ENCODE measurements at places on chromosomes 4 and X.

- DNase-seq: no peak
These were observed 54.9 kb downstream of the STOX2 start for GRCh38 chr4:183960046-183960420.

DNA sequence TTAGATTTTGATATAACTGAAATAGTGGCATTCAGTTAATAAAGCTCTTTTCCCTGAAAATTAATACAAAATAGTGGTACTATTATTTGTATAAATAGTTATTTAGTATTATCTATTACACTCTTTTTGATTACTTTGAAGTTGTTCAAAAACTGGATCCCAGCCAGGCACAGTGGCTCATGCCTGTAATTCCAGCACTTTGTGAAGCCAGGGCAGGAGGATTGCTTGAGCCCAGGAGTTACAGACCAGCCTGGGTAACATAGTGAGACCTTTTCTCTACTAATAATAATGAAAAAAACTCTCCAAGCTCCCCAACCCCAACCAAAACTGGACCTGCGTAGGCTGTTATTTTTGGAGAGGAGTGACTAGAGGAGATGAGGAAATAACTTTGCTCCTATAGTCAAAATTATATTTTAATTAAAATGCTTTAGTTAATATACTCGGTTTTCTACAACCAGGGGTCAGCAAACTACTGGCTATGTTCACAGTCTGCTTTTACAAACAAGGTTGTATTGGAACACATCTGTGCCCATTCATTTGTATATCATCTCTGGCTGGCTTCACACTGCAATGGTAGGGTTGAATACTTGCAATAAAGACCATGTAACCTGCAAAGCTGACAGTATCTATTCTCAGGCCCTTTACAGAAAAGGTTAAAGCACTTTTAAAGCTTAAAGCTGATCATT is 27.6 kb downstream of the GUCY1A1 start:
- no peak for DNase-seq

- DNase-seq: no peak
These were observed 480 bp downstream of the USP46 start for GRCh38 chr4:52658641-52659000.

GRCh38 chrX:148417934-148418333 is 82.5 kb upstream of the AFF2 start:
- DNase-seq: no peak

GRCh38 chrX:44989995-44990770 is 117.2 kb downstream of the KDM6A start:
- DNase-seq: no peak

GRCh38 chr4:24433515-24434214 is 150.7 kb downstream of the DHX15 start:
- no peak for DNase-seq

DNA sequence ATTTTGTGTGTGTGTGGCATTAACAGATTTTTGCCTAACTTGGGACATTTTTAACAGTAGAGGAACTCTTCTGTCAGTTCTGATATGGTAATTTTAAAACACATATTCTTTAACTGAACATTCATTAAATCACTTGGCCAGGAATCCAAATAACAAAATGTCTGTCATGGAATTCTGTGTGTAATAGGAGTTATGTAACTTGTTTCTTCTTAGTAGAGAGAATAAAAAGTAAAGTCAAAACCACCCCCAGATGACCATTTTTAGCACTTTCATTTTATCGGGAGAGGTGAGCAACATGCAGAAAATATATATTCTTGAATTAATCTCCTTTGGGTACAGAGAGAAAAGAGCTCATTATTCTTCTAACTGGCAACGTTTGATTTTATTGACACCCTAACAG is 1740.3 kb downstream of the STIM2 start:
- no peak for DNase-seq

- DNase-seq: no peak
These were observed 481.1 kb downstream of the STPG2 start for GRCh38 chr4:97662133-97662532.

DNA sequence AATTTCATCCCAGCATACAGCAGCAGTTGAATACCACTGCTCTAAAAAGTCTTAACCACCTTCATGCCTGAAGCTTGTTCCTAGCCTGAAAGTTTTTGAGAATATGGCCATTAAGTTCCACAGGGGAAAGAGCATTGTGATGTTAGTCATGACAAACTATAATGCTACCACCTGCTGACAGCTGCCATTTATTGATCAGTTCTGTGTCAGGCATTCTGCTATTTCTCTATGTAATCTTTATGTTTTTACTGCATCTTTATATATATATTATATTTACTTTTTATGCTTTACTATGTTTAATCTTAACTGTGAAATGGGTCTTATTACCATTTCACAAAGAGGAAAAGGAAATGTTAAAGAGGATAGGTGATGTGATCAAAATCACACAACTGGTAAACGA is 54.0 kb downstream of the ARX start:
- no peak for DNase-seq

Data from activated T-cell treated with anti-CD3 and anti-CD28 coated beads, Interleukin-2, amount 50 U/mL, for 48 hours (primary cell).